CD8-positive, alpha-beta memory T cell (primary cell): ENCODE measurements at places on chromosomes 2 and 18. TPM values are rescaled to one million over a fixed set of nuclear protein-coding genes. Genes with fewer than 3 reads are reported as not detected.

Gene ACTG2
- total RNA-seq: not detected

GRCh38 chr2:96514521-96514920, 9.4 kb upstream of the NEURL3 start:
- no peaks in the 10 kb centered on the region for H3K4me1 ChIP-seq
- DNase-seq: no peak
- H3K27me3 ChIP-seq: peaks cover 4% of the 10 kb centered on the region
- H3K27ac ChIP-seq: no peak overlapping the region
- no peaks in the 10 kb centered on the region for H3K36me3 ChIP-seq

Gene MEIS1
- total RNA-seq: not detected

GRCh38 chr18:50862401-50862800, 16.5 kb upstream of the ME2 start:
- no peak for DNase-seq
- H3K4me3 ChIP-seq: no peak overlapping the region
- H3K27ac ChIP-seq: no peak overlapping the region
- no peaks in the 10 kb centered on the region for H3K4me1 ChIP-seq
- H3K36me3 ChIP-seq: no peaks in the 10 kb centered on the region
- H3K27me3 ChIP-seq: no peaks in the 10 kb centered on the region

Gene ASB18
- total RNA-seq: not detected

- no peak for DNase-seq
- H3K4me1 ChIP-seq: peaks cover 35% of the 10 kb centered on the region
- H3K36me3 ChIP-seq: peaks cover 5% of the 10 kb centered on the region
- H3K4me3 ChIP-seq: no peak overlapping the region
These were observed 48.8 kb downstream of the EML4 start for GRCh38 chr2:42217914-42218313.
